ENCODE measurements at places on chromosomes 1 and 21. TPM values are rescaled to one million over a fixed set of nuclear protein-coding genes. Genes with fewer than 3 reads are reported as not detected.

GRCh38 chr21:25398630-25399029, 208.7 kb downstream of the MRPL39 start:
- DNase-seq, result no peak

The PRR9 gene
- not detected for total RNA-seq

The DCST1 gene
- total RNA-seq, result not detected

GRCh38 chr1:39958403-39959200, 3.7 kb downstream of the MFSD2A start:
- DNase-seq, result no peak

GRCh38 chr1:9401080-9401453, 108.4 kb downstream of the SPSB1 start:
- DNase-seq, result no peak

- DNase-seq, result no peak
These were observed 163.6 kb downstream of the ST6GALNAC3 start for GRCh38 chr1:76238094-76238628.

The DUSP23 gene
- total RNA-seq, result 549 TPM

- no peak for DNase-seq
These were observed 24.7 kb downstream of the SCCPDH start for GRCh38 chr1:246748867-246749266.

The TAS1R2 gene
- not detected for total RNA-seq

The SON gene
- total RNA-seq, result 179 TPM

DNA sequence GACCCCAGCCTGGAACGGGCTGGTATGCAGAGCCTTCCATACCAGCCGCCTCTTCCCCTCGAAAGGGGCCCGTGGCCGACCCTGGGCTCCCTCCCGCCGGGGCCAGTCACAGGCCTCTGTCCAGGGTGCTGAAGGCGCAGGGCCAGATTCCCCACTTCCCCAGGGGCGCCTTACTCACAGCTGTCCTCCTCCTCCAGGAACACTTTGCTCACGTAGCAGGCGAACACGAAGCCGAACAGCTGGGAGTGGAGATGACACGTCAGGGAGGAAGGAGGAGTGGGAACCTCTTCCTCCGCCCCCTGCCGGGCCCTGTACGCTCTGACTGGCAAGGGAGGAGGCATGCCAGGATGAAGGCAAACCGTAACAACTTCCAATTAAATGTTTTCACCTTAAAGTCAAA, 57.3 kb downstream of the NKAIN1 start:
- peak; percentile 35 for DNase-seq

DNA sequence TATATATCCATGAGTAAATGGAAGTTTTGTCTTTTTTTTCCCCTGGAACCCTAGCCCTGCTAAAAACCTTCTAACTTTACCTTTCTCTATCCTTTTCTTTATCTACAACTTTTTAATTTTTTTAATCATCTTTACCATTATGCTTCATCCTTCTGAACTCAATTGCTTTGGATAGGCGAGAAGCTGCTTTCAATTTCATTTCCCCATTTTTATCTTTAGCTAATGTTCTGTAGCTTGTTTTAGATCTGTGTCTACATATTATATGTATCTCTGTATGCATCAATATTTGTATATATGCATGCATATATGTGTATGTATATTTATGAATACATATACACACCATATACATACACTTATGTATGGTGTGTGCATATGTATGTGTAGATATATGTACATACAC, 57.4 kb downstream of the PTPRC start:
- no peak for DNase-seq

GRCh38 chr1:201266276-201266675, 17.0 kb upstream of the PKP1 start:
- no peak for DNase-seq

- no peak for DNase-seq
These were observed 1.4 kb upstream of the HEYL start for GRCh38 chr1:39640861-39641260.

DNA sequence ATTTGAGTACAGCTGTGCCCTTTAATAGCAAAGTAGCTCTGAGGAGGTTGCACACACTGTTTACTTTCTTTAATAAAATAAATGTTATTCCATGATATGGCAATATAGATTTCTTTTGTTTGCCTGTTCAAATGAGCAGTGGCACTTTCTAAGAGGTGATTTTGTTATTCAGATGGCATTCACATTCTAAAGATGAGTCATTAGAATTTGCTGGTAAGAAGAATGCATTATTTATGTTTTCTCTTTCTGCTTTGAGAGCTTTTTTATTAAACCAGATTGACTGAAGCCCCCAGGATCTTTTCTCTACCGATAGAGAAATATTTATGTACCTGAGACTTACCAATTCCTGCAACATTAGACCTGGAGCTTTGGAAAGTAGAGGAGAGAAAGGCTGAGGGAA, 11.2 kb upstream of the LEPR start:
- DNase-seq, result no peak

DNA sequence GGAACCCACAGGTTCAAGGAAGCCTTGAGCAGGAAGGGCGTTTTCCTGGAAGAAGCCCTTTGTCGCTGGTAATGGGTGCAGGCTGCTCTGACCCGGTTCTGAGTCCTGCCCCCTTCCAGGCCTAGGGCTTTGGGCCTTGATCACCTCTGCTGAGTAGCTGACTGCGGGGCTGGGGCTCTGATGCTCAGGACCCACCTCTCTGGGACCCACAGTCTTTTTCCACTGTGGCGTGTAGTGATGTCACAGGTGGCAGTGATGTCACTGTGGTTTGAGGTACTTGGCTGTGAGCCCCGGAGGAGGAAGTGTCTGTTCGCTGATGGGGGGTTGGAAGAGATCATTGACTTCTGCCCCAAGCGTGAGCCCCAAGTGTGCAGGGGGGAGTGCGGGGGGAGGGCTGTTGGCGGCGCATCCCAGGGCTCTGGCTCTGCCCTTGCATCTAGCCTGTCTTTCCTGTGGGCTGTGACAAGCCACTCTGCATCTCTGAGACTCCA, 6.9 kb downstream of the TNFRSF1B start:
- DNase-seq, result peak; percentile 84

- no peak for DNase-seq
These were observed 634.8 kb downstream of the MATN1 start for GRCh38 chr1:30088594-30088993.

GRCh38 chr1:14426854-14427253, 171.6 kb upstream of the KAZN start:
- no peak for DNase-seq

DNA sequence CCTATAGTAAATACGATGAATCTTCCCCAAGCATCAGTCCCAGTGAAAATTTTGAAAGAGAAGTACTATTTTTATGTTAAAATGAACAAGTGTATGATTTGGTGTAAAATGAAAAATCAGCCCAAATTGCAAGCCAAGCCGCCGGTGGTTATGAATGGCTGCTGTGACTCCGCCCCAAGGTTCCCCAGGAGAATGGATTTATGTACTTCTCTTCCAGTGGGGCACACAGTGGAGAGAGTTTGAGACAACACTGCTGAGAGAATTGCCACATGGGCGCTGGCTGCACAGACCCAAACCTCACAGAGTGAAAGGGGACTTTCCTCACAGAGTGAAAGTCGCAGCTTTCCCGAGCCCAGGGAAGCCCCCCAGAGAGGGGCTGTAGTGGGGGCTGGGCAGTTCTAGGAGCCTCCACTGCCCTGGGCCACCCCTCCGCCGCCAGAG, 24.0 kb downstream of the CDK18 start:
- no peak for DNase-seq

GRCh38 chr1:111515291-111516004, 12.0 kb upstream of the ADORA3 start:
- peak; percentile 87 for DNase-seq

GRCh38 chr21:36044056-36044455, 16.3 kb downstream of the SETD4 start:
- DNase-seq, result no peak

DNA sequence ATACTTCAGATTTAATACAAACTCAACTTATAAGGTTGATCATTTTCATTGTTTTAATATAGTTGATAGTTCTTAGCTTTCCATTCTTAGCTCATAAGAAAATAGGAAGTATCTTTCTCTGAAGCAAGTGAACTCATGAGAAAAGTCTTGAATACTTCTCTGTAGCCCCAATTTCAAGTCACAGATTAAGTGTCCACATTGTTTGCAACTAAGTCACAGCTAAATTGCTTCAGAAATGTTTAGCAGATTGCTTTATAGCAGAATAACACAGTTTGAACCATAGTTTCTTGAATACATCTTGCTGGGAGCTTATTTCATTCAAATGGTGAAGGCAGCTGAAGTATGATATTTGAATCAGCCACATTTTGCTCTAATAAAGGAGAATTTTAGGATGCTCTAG, 10.6 kb upstream of the PKN2 start:
- DNase-seq, result no peak

DNA sequence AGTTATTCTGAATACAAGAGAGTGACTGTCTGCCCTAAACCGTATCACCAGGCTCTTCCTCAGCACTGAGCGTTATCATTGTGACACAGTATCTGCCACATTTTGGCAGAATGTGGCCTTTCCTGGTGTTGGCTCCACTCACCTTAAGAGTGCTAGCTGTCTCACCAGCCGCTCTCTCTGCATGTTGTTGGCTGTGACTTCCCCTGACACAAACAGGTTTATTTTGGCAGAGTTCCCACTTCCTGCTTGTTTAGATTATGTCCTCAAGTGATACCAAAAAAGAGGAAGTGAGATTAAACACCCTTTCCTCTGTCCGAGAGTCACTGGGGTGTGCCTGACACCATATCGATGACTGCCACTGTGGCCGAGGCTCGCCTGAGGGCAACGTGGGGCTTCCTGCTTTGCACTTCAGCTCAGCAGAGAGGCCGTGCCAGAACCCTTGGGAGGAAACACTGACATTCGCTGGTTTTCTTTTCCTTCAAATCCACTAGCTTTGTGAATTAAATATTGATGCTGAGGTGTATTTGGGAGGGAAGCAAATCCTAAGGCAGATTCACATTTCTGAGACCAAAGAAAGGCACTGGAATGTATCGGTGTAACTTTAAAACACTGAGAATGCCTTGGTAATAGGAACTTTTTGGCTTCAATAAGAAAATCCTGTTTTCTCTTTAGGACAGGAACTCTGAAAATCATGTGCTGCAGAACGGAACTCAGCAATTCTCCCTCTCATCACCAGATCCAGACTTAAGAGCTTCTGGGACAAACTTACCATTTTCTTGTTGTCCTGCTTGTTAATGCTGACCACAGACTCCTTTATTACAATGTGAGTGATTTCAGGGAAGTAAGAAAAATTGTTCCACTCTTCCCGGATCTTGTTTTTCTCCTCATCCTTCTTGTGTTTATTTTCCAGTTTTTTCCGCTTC, 102.1 kb downstream of the JAK1 start:
- DNase-seq, result peak; percentile 74

DNA sequence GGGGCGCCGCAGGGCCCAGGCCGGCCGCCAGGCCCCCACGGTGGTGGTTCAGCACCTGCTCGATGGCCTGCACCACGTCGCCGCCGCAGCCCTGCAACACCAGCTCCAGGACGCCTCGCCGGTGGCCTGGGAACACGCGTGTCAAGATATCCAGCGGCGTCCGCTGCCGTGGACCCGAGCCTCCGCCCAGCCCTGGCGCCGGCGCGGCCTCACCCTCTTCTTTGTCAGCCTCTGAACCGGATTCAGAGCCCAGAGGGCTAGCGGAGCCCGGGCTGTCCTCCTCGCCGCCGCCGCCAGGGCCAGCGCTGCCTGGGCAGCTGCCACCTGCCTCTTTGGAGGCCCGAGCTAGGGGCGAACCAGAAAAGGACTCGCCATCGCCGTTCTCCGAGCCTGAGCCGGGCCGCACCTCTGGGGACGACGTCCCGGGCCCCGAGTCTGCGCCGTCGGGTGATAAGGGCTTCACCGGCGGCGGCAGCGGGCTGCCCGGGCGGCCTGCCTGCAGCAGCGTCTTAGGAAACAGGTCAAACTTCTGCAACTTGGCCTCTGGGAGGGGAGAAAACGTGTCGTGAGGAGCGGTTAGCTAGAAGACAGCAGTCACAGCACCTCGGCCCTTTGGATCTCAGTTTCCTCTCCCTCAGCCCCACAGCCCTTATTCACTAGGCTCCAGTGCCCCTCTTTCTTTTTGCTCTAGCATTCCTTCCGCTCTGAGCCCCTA, 3.9 kb downstream of the DMRTA2 start:
- DNase-seq, result no peak

- DNase-seq, result no peak
These were observed 5.0 kb downstream of the DENND1B start for GRCh38 chr1:197770243-197770642.

The LYST gene
- 169 TPM for total RNA-seq

- DNase-seq, result no peak
These were observed 63.5 kb downstream of the GNG12 start for GRCh38 chr1:67769633-67770256.

The RCAN1 gene
- 12.5 TPM for total RNA-seq

DNA sequence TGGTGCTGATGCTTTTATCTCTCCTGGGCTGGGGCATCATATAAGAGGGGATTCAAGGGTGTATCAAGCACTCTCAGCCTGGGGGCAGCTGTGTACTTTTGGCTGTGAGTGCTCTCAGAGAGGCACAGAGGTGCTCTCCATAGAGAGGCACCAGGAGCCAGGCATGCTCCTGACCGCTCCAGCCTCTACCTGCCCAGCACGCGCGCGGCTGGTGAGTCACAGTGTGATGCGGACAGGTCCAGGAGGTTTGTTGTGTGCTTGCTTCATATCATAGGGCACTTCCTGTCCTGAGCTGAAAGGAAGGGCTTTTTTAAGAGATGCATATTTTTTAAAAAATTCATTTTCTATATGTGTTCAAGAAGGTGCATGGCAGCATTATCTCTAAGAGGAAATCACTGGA, 93.6 kb upstream of the BCAR3 start:
- no peak for DNase-seq

The S100A7A gene
- not detected for total RNA-seq

The CSMD2 gene
- total RNA-seq, result 10.9 TPM

The TFF2 gene
- not detected for total RNA-seq

The DCDC2B gene
- not detected for total RNA-seq

The CELA2A gene
- not detected for total RNA-seq

GRCh38 chr1:115466433-115466832, 128.4 kb upstream of the NGF start:
- no peak for DNase-seq

- no peak for DNase-seq
These were observed 35.2 kb upstream of the PIGV start for GRCh38 chr1:26752519-26752918.

DNA sequence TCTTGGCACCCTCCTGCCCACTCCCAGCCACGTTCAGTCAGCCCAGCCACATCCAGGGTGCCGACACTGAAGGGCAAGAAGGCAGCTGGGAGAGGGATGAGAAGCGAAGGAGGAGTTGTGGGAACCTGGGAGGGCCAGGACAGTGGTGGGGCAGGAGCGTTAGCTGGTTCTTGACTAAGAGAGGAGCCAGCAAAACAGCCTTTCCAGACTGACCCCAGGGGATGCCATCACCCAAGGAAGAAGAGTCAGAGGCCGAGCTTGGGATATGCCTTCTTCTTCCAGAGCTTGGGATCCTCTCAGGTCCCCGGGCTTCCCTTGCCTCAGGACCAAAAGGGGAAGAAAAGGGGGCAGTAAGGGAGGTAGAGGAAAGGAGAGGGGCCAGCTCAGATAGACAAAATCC, 7.2 kb downstream of the INKA2 start:
- no peak for DNase-seq

- peak; percentile 71 for DNase-seq
These were observed 61.8 kb upstream of the NBL1 start for GRCh38 chr1:19582318-19582717.
